ENCODE measurements at places on chromosomes 5 and 9.

DNA sequence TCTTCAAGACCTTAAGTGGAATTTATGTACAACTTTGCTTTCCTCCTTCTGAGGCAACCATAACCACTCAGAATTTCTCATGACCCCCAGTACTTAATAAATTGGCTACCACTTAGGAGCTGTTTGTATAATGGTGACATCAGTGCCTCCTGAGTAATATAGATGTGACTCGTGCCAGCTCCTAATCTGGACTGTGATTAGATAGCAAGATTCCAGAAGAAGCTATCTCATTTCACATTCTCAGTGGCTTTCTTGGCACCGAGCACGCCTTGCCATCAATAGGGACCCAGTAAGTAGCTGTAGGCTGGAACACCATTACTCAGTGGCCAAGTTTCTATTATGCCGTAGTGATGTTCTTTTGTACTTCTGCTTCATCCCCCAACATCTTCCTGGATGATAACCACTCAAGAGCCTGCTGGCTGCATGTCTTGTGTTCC lies 228.8 kb downstream of the CD180 start:
- DNase-seq = no peak

GRCh38 chr5:66609615-66610014 lies 13.4 kb downstream of the MAST4 start:
- DNase-seq = no peak

DNA sequence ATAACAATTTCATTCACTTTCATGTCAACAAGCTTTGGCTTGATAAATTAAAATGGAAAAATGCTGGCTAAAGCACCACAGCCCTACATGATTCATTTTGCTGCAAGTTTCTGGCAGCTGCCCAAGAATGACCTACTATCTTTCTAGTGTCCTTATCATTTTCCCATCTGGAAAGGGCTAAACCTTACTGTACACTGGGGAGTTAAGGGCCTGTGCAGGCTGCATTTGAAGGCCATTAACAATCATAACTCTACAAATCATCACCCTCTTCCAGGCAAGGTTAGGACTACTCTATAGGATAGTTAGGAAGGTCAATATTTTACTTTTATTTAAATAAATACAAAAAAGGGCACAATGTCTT lies 579.7 kb upstream of the ZNF608 start:
- no peak for DNase-seq

- DNase-seq = no peak
These were observed 231.4 kb downstream of the ARHGEF28 start for GRCh38 chr5:73857446-73857845.

DNA sequence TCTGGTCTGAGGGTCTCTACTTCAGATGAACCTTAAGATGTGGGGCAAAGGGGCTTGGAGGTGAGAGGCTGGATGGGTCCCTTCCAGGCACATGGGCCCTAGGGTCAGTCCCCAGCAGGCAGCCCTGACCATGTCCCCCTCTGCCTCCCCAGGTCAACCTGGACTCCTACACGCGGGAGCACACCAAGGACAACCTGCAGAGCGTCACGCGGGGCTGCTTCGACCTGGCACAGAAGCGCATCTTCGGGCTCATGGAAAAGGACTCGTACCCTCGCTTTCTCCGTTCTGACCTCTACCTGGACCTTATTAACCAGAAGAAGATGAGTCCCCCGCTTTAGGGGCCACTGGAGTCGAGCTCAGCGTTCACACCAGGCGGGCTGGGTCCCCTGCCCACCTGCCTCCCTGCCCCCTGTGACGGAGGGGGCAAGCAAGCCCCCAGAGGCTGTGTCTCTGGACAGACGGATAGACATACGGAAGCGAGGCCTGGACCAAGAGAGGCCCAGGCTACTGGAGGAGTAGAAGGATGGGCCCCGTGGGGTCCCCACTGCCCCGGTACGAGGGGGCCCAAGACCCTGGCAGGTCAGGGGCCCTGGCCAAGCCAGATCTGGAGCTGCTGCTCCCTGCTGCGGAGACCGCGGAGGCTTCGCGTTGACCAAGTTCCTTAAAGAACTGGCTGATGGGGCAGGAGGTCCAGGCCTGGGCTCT lies 133.2 kb downstream of the RGS3 start:
- no peak for DNase-seq

DNA sequence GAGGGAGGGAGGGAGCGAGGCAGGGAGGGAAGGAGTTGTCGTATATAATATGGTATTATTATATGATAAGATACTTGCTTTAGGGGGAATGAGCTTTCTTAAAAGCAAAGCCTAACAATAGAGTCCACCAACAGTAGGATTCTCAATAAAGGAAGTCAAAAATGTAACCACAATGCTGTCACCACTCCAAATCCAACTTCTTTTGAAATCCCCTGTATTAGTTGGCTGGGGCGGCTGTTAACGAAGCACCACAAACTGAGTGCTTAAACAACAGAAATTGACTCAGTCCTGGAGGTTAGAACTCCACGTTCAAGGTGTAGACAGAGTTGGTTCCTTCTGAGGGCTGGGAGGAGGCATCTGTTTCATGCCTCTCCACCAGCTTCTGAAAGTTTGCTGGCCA lies 23.1 kb downstream of the GAS1 start:
- no peak for DNase-seq

GRCh38 chr5:100901821-100902341 lies 1.2 kb downstream of the ST8SIA4 start:
- DNase-seq = peak; percentile 46

Data from ecto neural progenitor cell (in vitro differentiated cells).